ENCODE measurements at places on chromosomes 4 and X. TPM values are rescaled to one million over a fixed set of nuclear protein-coding genes. Genes with fewer than 3 reads are reported as not detected.

MAMLD1 gene
- total RNA-seq, result 0.85 TPM

NEXMIF gene
- not detected for total RNA-seq

ARMCX1 gene
- 38.5 TPM for total RNA-seq

MFSD8 gene
- 13.8 TPM for total RNA-seq

RHOH gene
- total RNA-seq, result not detected

ARX gene
- total RNA-seq, result not detected

GLRB gene
- total RNA-seq, result 5.1 TPM

FAM9B gene
- not detected for total RNA-seq

NWD2 gene
- not detected for total RNA-seq

ARHGAP4 gene
- 50.0 TPM for total RNA-seq

UGT2B11 gene
- not detected for total RNA-seq

HPGDS gene
- not detected for total RNA-seq

ADAMTS3 gene
- 2.3 TPM for total RNA-seq

GRIA3 gene
- 0.28 TPM for total RNA-seq

GIMD1 gene
- not detected for total RNA-seq

SAGE1 gene
- not detected for total RNA-seq

MAGEB1 gene
- not detected for total RNA-seq

PRDM8 gene
- 0.81 TPM for total RNA-seq

WNK3 gene
- total RNA-seq, result 0.66 TPM
